Stimulated activated naive CD4-positive, alpha-beta T cell treated with Interleukin-2 at 50 U/mL for 16 hours (primary cell): ENCODE measurements at places on chromosomes 4 and X.

- DNase-seq = no peak
Observed at GRCh38 chr4:155629956-155630355, 36.7 kb upstream of the GUCY1A1 start.

DNA sequence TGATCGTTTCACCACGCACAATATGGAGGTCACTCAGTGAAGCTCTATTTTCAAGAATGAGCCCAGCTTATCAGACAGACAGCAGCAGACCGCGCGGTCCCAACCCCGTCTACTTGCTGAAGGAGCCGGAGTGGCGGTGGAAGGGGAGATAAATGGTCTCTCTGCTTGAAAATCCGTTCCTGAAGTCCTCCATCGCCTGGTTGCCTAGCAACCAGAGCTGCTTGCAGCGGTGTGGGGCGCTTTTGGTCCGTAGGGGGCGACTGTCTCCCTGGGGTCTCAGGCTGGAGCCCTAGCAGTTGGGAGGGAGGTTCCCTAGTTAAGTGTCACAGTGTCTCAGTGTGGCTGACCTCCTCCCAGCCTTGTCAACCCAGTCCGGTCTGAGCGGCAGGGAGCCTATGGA is 8.3 kb upstream of the DLG3 start:
- no peak for DNase-seq

DNA sequence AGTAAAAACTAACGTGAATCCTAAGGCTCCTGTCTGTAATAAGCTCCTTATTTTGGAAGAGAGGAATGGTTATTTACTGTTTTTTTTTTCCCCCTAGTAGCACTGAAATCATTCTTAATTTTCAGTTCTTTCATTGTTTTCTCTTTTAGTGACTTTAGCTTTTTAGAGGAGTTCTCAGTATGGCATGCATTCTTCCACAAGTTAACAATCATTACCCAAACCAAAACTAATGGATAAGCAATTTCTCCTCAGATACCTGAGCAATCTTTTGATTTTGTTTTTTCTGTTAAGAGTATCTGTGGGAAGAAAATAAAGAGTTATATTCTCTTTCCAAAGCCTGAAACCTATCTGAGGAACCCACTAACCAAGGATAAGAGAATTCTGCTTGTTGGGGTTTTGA is 16.7 kb upstream of the PPA2 start:
- no peak for DNase-seq

GRCh38 chrX:150870029-150870428 is 28.4 kb downstream of the CD99L2 start:
- no peak for DNase-seq

DNA sequence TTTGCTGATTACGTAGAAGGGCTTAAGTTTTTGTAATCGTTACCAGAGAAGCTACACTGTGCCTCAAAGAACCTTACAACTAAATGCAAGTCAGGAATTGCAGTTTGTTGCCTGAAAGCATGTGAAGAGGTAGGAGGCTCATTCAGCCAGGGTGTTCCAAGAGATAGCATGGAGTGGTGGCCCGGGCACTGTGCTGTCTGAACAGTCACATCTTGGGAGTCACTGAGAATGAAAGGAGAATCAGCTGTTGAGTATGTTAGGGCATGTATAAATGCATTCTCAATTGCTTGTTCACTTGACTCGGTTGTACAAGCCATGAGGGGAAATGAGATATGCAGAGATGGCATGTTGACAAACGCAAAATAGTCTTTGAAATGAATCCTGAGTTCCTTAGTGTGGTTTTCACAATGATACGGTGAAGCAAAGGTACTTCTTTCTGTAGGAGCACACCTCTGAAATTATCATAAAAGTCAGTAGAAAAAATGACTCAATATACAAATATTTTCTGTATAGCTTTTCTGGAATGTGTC is 161.0 kb downstream of the DCTD start:
- no peak for DNase-seq

GRCh38 chr4:152996111-152996571 is 60.0 kb downstream of the FHDC1 start:
- DNase-seq = no peak

GRCh38 chr4:158861281-158861680 is 92.5 kb downstream of the FNIP2 start:
- no peak for DNase-seq

DNA sequence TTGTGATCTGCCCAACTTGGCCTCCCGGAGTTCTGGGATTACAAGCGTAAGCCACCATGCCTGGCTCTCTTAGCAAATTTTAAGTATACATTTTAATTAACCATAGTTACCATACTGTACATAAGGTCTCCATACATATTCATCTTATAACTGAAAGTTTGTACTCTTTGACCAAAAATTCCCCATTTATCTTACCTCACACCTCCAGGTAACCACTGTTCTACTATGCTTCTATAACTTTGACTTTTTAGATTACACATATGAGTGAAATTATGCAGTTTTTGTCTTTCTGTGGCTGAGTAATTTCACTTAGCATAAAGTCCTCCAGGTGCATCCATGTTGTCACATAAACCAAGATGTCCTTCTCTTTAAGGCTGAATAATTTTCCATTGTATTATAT is 17.4 kb downstream of the C4orf51 start:
- DNase-seq = no peak

DNA sequence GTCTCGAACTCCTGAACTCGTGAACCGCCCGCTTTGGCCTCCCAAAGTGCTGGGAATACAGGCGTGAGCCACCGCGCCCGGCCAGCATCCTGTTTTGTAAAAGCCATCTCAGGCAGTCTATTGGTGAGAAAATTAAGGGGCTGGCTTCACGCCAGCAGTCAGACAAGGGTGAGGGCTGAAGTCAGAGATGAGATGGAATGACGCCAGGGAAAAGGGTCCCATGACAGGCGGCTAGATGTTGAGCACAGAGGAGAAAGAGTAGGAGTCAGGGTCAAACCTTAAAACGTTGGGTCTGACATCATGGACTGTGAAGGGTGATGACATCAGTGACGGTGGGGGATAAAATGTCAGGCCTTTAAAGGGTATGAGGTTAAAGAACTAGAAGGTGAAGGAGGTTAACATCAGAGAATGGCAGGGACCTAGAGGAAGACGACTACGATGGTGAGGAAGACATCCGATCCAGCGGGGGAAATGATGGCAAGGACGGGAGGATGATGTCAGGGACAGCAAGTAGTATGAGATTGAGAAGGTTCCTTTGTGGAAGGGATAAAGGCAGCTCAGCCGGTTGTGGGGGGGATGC is 504 bp upstream of the RBM3 start:
- peak; percentile 13 for DNase-seq

GRCh38 chrX:101550362-101550750 is at the start of gene ARMCX1:
Gene ARMCX1, plus strand, starts transcription at chrX:101550547. Its CDS starts 2,384 bp downstream, at chrX:101552931.
- no peak for DNase-seq

- no peak for DNase-seq
Observed at GRCh38 chr4:137656661-137657060, 124.4 kb upstream of the PCDH18 start.

- DNase-seq = no peak
Observed at GRCh38 chr4:14952352-14952751, 49.9 kb upstream of the CPEB2 start.

DNA sequence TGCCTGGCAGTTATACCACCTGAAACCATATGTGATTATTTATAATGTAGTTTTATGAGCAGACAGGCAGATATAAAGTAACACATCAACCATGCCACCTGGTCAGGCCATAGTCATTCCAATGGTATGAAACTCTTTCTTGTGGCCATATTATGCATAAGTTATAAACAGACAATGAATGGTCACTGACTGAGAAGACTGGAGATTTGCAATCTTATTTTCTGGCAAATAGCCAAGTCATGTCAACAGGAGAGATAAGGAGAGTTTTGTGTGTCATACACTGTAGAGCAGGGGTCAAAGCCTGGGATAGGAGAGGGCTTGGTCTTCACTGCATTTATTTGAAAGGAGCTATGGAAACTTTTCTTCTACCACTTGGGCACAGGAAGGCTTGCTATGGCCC is 29.5 kb downstream of the SORBS2 start:
- DNase-seq = no peak
